ENCODE measurements at places on chromosomes 6 and 20.
A peak's percentile ranks its signal among the peaks of the same experiment; 100 is the strongest.

DNA sequence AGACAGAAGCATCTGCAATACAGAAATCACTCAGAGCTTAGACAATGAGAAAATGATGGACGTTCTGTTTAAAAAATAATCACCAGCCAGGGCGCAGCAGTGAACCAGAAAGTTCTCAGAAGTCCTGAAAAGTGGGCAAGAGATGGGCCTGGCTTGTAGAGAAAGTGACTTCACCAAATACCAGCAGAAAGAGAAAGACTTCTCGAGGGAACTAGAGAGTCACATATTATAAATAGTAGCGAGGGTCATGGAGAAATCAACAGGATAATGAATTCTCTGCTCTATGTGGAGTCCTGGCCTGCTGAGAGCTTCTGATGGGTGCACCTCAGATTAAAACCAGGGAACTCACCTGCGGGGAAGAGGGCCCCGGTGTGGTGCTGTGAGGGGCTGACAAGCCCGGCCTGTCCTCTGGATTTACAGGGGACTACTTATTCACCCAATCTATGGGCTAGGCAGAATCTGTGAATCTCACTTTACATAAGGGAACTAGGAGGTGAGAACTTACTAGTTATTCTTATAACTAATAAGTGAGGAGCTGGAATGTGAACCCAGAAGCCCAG, 5.6 kb upstream of the RAMACL start:
- DNase-seq = no peak

GRCh38 chr6:43953256-43953655, 174.0 kb downstream of the MRPL14 start:
- DNase-seq = no peak

GRCh38 chr6:148557796-148558321, 189.0 kb upstream of the UST start:
- no peak for DNase-seq

DNA sequence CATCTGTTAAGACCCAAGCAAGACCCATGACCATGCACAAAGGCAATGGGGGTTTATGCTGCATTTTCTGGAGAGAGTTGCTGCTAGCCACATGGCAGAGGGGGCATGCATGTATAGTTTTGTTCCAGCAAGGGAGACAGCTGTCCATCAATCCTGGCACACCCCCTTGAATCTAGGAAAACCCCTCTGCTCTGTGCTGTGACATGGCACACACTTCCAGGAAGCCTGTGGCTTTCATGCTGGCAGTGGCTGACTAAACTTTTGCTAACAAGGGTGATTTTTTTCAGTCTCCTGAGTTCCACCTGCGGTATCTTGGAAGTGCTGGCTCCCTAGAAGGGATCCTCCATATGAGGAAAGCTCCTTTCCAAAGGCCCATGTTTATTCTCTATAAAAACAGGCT, 9.1 kb upstream of the CST4 start:
- no peak for DNase-seq

GRCh38 chr20:62554214-62554897, 78.6 kb upstream of the GATA5 start:
- DNase-seq = no peak

DNA sequence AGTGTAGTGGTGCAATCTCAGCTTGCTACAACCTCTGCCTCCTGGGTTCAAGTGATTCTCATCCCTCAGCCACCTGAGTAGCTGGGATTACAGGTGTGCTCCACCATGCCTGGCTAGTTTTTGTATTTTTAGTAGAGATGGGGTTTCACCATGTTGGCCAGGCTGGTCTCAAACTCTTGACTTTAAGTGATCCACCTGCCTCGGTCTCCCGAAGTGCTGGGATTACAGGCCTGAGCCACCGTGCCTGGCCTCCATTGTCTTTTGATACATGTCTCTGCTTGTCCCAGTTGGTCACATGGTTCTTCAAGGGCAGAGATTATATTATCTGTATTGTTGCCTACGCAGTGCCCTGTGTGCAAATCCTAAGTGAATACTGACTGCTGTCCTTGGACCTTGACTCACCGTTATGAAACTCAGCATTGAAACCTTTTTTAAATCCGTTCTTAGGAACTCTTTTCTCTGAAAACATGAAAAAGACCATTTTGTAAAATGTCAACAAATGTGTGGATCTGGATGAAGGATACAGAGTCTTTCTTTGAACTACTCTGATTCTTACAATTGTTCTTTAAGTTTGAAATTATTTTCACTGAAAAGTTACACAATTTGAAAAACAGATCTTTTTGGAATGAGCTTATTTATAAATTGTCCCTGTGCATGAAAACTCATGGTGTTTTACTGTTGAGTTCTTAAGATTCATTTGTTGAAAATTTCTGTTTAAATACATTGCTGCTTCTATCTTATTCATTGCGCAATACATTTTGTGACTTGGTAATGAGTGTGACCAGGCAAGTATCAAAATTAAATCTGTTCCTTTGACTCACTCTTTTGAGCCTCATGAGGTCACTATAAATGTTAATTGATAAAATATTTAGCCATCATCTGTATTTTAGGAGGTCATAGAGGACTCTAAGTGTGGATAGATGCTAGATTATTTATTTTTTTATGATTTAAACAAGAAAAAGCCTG, 293.5 kb downstream of the UTRN start:
- no peak for DNase-seq

DNA sequence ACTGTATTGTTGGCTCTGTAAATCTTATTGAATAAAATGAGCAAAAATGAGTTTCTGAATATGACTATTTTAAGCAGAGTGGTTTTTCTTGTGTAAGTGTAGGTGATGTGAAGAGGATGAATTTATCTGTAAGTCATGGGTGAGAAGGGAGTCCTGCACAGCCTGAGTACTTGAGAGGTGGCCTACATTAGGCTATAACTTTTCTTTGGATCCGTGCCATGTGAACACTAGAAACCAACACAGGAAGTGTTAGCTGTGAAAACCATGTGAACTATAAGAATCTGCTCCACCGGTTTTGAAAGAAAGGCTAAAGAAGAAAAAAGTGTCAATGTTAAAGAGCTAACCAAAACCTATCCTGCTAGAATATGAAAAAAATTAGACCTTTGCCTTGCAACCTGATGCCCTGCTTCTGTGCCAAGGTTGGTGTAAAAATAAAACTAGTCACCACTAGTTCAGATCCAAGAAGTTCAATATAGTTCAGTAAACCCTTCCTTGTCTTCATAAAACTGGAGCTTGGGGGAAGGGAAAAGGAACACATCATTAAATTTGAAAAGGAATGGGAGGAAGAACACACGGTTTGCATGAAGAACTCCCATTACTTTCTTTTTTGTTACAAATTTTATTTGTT, 21.3 kb downstream of the PLCB1 start:
- DNase-seq = no peak

GRCh38 chr6:17054647-17055046, 47.2 kb upstream of the STMND1 start:
- DNase-seq = no peak

- no peak for DNase-seq
These were observed 151.5 kb downstream of the TASP1 start for GRCh38 chr20:13487202-13487601.

- DNase-seq = no peak
These were observed 124.9 kb downstream of the TIAM2 start for GRCh38 chr6:155120034-155120433.

GRCh38 chr20:39155971-39156370, 193.8 kb downstream of the DHX35 start:
- DNase-seq = no peak

DNA sequence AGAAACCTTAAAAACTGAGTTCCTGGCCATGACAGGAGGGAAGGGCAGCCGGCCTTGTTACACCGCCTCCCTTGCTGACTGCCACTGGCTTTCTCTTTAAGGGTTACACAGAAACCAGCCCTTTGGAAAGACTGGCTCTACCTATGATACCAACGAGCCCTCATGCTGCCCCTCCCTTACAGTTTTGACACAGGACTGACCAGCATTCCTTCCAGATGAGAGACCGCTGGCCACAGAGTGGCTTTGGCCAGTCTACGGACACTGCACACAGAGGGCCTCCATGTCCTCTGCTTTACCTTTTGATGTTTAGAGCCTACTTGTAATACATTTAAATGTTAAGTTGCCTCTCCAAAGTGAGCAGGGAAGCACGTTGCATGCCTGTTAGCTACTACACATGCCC, 243.2 kb upstream of the GMDS start:
- DNase-seq = no peak

DNA sequence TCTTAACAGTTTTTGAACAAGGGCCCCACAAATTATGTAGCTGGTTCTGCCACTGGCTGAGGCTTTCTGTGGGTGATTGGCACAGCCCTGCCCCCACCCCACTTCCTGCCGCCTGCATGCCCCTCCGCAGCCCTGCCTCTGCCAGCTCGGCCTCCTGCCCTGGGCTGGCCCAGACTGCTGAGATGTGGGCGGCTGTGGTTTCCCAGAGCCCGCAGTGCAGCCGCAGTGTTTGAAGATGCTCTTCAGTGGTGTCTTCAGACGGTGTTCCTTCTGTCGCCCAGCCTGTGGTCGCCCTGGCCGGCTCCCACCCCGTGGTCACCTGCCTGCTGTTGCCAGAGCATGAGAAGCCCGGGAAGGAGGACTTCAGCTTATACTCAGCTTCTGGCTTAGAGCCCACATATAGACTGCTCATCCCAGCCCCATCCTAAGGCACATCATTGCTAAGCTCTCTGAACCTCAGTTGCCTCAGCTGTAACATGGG, 154.3 kb downstream of the VEGFA start:
- peak; percentile 63 for DNase-seq

GRCh38 chr6:2237001-2237400, 8.4 kb downstream of the GMDS start:
- DNase-seq = no peak

DNA sequence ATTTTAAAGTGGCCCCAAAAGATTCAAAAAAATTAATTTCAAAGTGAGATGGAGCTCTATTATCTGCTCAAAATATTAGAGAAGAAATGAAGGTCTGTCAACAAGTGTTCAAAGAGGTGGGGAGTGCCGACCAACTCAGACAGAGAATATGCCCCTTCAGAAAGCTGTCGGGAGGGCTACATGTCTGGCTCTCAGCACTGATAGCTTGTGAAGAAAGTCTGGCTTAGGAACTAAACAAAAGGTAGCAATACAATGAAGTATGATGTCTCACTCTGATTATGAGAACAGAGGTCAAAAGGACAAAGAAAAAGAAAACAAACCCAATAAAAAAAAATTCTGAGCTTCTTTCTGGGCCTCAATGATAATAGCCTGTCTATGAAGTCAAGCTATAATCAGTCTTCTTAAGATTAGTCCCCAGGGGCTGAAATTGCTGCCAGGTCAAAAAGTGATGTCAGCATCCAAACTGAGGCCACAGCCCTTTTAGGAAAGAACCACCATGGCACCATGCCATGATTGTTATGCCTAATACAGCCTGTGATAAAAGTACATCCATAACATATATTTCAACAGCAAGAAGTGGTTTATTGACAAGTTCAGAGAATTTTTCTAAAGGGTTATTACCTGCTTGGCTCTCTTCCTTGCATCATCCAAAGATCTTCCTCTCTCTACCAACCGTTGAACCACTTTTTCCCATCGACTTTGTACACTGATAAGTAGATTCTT, 150.9 kb downstream of the DST start:
- peak; percentile 31 for DNase-seq

DNA sequence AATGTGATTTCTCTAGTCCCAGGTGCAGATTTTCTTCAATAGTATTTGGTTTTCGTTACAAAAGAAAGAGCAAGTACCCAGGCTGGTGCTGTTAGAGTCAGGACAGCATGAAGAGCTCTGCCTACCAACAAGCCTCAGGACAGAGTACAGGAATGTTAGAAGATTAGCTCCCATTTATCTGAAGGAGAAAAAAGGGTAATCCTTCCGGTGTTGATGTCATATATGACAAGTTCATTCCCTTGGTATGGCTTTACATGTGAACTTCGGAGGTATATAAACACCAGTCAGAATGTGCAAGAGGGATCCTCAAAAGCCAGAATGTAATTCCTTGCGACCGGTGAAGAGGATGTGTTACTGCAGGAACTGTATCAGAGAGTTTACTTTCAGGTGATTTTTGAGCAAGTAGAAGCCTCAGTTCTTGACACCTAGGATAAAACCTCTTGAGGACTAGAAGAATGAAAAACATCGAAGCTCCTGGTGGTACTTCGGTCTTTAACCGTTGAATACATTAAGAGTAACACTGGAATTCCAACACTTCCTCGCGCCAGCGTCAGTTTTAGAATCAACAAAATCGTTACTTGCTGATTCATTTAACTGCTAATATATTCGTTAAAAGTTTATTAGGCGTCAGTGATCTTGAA, 194.2 kb upstream of the ZNF184 start:
- DNase-seq = no peak

DNA sequence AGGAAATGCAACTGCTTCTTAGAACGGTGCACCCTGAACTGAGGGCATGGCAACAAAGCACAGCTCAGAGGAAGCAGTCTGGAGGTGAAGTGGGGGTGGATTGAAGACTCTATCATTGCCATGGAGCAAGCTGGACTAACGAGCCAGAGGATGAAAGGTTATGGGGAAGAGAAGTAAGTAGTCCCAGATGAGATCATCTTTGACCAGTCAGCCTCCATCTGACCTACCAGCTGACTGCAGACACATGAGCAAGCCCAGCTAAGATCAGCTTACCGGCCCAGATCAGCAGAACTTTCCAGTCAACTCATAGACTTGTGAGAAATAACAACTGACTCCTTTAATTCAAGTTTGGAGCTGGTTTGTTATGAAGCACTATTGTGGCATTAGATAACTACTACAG, 9.1 kb upstream of the JAG1 start:
- no peak for DNase-seq

All from tibial artery (tissue), 4 donors.